KG1 (cell line): ENCODE measurements at places on chromosomes 11 and 22.
A peak's percentile ranks its signal among the peaks of the same experiment; 100 is the strongest.

- DNase-seq, result no peak
Measured at GRCh38 chr11:47723041-47723440, 7.9 kb upstream of the AGBL2 start.

- no peak for DNase-seq
Measured at GRCh38 chr22:28793976-28794584, 6.3 kb downstream of the XBP1 start.

DNA sequence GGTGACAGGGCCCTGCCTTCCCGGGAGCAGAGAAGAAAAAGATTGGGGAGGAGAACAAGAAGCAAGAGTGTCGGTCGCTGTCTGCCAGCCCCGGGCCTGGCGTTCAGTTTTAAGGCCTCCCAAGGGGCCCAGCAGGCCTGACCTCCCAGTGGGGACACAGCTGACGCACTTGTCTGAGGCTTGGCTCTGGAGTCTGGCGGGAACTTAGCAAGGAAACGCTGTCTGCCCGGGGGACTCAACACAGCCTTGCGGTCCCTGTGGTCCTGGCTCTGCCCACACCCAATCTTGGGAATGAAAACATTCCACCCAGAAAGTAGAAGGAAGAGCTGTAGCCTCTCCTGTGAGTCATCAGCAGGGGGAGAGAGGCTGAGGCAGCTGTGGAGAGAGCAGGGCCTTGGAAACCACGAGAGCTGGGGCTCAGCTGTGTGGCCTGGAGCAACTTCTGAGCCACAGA, 54.4 kb downstream of the TRAF6 start:
- no peak for DNase-seq

GRCh38 chr11:798093-798713, at the start of gene SLC25A22:
Gene SLC25A22, minus strand, starts transcription at chr11:798281. Its CDS starts 3,275 bp downstream, at chr11:795006.
- peak; percentile 73 for DNase-seq

- DNase-seq, result no peak
Measured at GRCh38 chr11:76854709-76855108, 6.0 kb upstream of the ACER3 start.

- no peak for DNase-seq
Measured at GRCh38 chr11:68542617-68543016, 82.1 kb downstream of the PPP6R3 start.

GRCh38 chr11:2156416-2157182, 4.4 kb downstream of the INS start:
- peak; percentile 17 for DNase-seq

GRCh38 chr11:67366961-67367760, 6.2 kb downstream of the CLCF1 start:
- DNase-seq, result no peak
